ENCODE measurements at places on chromosomes 16 and 17.

GRCh38 chr17:9702914-9703780 lies 57.8 kb downstream of the USP43 start:
- no peak for DNase-seq

DNA sequence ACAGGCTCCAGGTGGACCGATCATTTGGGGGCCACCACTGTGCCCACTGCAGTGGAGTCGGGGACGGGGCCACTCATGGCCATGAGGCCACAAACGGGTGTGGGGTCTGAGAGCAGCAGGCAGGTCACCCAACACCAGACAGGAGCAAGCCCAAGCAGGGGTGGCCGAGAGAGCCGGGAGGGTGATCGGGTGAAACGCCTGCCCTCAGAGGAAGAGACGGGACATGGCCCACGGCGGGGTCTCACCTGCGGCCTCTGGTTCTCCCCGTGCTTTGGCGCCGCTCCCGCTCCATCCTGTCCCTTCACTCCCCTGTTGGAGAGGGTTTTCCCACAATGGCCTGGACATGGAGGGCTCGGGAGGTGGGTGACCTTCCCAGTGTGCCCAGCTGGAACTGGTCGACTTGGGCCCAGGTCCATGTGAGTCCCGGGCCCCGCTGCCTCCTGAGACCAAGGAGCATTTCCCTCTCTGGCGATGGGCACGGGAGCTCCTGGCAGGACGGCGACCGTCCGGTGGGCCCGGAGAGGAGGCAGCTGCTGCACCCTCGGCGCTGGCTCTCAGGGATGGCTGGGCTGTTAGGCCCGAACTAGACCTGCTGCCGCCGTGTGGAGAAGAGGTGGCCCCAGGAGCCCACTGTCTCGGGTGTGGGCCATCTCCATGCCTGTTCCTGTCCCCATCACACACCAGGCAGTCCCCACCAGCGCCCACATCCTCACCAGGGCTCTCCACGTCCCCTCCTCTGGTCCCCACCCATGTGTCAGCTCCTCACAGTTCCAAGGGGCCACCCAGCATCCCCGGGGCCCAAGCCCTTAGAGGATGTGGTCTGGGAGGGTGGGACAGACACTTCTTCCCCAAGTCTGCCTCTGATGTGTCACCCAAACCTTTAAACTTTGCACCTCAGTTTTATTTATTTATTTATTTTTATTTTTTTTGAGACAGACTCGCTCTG lies 13.4 kb upstream of the BAHCC1 start:
- DNase-seq: no peak

- DNase-seq: no peak
Observed at GRCh38 chr16:1538804-1539520, 5.5 kb downstream of the TMEM204 start.

GRCh38 chr17:17198281-17198680 lies 7.9 kb downstream of the PLD6 start:
- DNase-seq: peak; percentile 19

GRCh38 chr16:38941-39892 lies 14.2 kb downstream of the POLR3K start:
- no peak for DNase-seq

DNA sequence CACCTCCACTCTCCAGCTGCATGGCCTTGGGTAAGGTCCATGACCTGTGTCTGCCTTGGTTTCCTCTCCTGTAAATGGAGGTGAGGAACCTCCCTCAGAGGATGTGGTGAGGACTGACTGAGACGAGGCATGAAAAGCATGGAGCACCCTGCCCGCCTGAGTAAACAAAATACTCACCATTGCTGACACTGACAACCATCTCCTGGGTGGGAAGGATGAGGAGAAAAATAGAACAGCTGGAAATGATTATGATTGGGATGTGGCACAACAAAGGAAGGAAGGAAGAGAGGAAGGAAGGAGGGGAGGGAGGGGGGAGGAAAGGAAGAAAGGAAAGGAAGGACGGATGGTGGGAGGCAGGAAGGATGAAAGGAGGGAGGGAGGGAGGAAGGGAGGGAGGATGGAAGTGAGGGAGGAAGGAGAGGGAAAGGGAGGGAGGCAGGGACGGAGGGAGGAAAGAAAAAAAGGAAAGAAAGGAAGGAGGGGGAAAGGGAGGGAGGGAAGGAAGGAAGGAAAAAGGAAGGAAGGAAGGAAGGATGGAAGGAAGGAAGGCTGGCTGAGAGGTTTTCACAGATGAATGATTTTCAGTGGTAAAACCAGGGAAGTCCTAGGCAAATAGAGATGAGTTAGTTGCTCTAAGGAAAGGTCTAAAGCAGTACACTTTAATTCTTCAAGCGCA lies 276.5 kb upstream of the XYLT1 start:
- DNase-seq: no peak

- DNase-seq: peak; percentile 95
Observed at GRCh38 chr16:67723151-67723910, 4.2 kb upstream of the GFOD2 start.

DNA sequence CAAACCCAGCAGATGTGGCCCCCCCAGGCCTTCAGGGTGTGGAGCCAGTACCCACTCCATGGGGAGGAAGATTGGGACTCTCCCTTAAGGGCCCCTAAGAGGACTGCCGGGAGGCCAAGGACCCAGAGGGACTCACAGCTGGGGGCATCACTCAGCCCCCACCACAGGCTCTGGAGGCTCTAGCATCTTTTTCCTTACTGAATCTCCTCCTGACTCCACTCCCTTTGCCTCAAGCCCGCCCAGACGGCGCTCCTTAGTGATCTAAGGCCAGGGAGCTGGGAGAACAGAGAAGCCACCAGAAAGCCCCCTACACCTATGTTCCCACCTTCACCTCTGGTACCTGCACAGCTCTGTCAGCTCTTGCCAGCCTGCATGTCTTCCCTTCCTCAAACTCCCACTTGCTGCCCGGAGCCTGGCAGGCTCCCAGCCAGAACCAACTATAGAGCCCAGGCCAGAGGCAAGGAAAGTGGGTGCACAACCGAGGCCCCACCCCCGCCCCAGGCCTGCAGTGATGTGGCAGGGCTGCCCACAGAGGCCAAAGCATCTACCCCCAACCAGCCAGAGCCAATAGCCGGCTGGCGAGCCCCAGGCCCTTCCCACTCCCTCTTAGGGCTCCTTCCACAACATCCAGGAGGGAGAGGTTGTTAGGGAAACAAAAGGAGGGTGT lies 22.3 kb upstream of the MPO start:
- DNase-seq: no peak

Data from ELR (cell line).